Left hindlimb (tissue), 1 donor: ENCODE measurements at places on chromosomes 11 and 22.

DNA sequence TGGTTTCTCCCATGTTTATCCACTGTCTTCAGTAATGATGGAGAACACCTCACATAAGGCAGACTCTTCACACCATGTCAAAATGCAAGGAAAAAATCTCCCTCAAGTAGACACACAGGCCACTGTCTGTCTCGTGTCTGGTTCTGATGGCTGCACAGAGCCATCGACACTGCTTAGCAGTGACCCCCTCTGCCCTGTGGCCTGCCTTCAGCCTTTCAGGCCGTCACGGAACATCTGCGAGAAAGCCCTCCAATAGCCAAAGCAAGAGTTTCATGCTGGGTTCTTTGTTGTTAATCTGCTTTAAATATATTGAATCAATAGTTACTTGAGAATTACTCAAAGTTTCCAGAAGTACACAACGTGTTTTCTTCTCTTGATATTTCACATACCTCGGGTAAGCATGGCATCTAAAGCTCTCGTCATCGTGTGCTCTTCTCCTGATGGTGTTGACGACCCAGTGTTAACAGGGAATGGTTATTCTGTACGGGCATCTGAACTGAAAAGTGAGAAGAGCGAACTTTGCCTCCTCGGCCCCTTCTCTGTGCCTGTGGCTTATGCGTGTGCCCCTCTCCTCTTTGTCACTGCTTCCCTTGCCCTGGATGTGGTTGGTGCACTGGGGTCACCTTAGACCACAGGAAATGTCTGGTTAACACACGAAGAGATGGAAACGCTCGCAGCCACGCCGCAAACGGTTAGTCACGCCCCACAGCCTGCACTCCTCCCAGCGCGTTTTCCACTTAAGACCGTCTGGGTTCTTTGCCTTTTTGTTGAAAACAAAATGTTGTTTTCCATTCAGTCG, 33.4 kb upstream of the CTTN start:
- no peak for DNase-seq

DNA sequence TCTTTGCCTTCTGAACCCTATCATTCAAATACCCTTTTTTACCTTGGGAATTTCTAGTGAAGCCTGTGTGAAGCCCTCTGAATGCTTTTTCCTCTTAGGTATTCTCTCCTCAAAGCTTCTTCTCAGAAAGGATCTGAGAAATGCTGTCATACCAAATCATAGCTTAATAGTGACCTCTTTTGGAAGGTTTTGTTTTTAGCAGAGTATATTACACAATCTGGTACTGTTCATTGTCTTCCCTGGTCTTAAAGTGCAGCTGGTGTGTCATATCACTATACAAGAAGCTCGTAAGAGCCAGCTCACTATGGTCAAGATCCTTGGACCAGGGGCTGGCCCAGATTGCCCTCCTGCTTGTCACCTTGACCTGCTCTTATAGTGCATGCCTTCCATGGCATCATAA, 204.4 kb upstream of the ANO5 start:
- no peak for DNase-seq

DNA sequence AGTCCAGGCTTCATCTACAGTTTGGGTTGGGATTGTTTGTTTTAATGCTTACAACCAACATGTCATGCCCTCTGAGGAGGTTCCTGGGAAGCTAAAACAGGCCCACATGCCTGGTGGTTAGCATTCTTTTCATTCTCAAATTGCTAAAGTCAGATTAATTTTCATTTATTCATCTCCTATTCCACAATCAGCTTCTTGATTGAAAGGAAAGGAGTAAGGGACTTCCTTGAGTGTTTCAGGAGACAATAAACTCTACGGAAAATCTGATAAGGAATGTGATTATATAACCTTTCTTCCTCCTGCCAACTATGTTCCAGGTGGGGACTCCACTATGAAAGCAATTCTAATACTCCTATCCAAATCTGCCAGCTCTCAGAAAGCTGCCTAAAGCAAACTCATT, 30.8 kb downstream of the MRTFA start:
- no peak for DNase-seq

DNA sequence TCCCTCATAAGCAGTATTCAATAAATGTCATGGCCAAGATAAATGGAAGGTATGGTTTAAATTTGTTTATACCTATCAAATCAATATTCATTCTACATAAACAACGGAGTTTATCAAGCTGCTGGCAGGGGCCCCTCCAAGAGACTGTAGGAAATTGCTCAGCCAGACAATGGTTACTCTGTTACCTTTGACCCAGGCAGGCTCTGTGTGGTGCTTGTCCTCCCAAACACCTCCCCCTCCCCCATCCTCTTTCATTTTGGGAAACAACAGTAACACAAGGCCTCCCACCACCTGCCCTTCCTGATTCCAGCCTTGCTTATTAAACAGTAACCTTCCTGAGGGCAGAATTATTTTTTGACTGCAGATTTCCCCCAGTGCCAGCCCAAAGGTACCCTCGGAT, 10.5 kb upstream of the ZBTB16 start:
- no peak for DNase-seq

DNA sequence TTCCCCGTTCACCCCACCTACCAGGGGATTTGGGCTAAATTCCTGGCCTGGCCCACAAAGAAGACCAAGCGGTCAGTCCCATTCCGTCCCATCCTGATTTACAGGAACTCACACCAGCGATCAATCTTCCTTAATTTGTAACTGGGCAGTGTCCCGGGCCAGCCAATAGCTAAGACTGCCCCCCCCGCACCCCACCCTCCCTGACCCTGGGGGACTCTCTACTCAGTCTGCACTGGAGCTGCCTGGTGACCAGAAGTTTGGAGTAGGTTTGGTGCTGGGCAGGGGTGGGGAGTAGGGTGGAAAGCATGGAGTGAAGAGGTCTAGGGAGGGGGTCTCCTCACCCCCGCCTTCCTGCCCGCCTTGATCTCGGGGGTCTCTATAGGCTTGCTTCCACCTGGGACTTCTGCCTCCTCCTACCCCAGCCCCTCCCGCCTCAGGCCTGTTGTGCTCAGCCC, at the start of gene SERPING1:
Gene SERPING1 (plus strand): TSS at position 225 of the 455 bp plus-strand sequence. CDS start 586 bp downstream, outside the sequence.
- DNase-seq = peak; percentile 71

DNA sequence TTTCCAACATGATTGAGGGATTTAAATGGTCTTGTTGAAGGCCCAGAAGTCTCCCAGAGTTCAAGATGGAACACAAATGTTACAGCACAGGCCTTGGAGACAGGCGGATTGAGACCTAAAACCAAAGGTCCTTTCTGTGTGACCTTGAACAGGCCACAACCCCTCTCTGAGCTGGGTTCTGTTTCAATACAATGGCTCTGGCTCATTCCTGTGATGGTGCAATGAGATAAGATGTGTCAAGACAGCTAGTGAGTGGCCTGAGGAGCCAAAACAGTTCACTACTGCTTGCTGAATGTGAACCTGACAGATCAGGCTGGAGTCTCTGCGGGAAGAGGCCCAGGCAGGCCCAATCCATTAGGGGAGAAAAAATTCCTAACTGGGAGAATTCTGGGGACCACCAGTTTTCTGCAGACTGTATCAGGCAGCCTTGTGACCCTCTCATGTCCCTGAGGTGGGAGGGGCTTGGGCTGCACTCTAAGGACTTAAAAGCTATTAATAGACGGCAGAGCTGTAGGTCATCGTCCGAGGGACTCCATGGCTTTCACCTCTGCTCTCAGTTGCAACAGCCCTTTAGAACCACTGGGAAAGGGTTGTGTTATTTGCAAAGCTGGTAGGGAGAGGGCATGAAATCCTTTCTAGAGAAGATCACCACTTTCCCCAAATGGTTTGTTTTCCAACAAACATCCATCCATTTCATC, 126.1 kb upstream of the TEAD1 start:
- no peak for DNase-seq

DNA sequence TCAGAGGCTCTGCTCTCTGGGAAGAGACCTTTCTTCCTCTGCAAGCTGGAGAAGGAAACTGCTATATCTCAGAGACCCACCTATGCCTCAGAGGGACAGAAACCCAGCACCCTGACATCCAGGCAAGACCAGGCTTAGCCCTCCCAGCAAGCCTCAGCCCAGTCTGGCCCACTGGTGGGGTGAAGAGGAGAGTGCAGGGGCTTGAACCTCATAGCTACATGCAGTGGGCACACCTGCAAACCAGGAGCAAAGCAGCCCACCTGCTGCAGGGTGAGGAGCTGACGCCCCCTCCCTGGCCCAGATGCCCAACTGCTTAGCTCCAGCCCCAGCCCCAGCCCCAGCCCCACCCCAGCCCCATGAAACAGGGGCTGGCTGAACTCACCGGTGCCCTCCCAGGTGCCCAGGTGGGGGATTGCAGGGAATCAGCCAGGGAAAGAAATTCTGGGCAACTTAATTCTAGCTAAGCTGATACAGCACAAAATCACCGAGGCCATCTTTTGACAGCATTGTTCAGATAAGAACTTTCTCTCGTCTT, 246.8 kb downstream of the BUD13 start:
- no peak for DNase-seq

DNA sequence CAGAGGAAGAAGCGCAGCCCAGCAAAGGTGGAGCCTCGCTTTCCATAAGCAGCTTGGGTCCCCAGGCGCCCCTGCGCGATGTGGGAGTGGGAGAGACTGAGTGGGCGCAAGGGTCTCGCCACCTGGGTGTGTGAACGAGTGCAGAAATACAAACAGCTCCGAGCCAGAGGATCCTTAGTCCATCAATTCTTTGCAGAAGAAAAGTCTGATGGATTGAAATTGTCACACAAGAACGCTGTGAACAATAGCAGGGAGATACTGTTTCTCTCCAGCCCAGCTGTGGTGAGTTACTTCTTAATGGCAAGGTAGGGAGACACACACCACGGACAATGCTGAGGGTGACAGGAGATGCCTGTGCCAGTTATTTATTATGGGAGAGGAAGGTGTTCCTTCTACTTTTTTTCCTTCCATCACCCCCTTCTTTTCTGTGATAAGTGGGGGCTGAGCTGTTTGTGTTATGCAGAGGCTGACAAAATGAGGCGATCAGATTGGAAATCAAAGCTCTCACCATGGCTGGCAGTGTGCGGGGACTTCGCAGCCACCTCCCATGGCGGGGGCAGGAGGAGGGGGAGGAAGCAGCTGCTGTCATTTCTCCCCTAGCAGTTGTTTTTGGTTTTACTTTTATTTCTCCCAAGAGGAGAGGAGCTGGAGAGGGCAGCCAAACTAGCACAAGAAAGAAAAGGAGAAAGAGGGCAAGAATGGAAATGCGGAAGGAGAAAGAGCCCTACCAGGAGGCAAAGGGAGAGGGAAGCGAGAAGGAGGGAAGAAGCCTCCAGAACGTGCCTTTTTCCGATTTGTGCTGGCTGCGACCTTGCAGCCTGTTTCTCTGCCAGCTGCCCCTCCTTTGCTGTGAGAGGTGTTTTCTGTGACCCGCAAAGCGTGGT, 755.8 kb downstream of the NTM start:
- peak; percentile 73 for DNase-seq

GRCh38 chr11:34519595-34520235, 6.1 kb upstream of the ELF5 start:
- no peak for DNase-seq
